ENCODE measurements at places on chromosomes 4 and X.

DNA sequence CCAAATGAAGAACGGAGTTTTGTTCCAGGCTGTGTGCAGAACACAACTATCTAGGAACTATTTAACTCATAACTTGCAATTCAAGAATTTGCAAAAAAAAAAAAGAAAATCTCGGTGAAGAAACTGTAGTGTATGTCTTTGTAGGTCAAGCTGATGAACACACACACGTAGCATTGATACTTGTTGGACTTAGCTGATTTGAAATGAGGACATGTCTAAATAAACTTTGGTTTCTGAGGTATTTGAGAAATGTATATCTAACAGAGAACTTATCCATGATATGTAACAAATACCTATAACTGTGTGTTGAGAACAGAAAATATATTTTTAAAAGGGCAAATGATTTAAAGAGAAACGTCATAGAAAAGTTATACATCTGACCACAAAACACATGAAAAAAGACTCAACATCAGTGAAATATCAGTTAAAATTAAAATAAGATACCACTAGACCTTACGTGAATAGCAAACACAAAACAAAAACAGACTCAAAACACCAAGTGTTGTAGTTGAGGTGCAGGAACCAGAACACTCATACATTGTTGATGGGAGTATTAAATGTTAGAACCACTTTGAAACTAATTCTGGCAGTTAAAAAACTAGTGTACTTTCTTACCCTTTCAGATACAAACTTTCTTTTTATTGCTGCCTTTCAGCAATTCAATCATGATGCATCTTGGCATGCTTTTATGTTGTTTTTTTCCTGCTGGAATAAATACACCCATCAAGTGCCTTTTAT lies 1535.8 kb upstream of the PCDH10 start:
- no peak for DNase-seq

- DNase-seq = no peak
Observed at GRCh38 chrX:113260474-113260873, 419.8 kb upstream of the AMOT start.

GRCh38 chr4:159297091-159297490 lies 194.2 kb downstream of the RAPGEF2 start:
- DNase-seq = no peak

DNA sequence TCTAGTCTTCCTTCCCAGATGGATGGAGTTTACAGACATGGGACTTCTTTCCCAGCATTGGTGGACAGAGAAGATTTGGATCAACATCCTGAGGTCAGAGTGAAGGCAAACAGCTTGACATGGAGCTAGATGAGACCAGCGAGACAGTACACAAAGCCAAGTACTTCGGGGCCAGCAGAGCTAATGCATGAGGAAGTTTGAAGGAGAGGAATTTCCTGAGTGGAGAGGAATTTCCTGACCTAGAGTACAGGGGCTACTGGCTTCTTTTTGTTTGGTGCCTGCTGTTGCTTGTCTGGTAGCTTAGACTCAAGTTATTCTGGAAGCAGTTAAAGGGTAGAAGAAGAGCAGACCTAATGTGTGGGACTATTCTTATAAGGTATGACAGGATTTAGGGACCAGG lies 69.1 kb upstream of the EOLA2 start:
- DNase-seq = no peak

DNA sequence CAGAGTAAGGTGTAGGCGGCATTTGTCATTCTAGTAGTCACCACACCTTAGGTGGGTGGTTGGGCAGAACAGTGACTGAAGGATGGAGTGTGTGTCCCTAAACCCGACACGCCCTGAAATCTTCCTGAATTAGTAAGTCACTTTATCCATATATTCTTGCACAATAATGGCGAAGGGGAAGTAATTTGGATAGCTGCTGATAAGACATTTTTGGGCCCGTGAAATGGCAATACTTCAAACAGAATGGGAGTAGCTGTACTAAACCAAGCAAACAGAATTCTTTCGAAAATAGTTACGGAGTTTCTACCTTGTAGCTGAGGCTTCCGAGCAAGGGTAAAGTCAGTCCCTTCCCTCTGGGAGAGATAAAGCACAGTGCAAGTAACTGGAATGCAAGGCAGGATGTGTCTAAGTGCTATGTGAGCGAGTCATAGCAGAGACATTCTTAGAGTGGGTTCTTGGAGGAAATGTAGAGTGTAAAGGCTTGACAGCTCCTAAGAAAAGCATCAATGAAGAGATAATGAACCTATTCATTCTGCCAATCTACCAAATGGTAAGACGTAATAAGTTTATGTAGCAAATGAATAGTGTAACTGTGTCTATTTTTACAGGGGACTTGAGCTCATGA lies 72.8 kb downstream of the CLCN5 start:
- no peak for DNase-seq

DNA sequence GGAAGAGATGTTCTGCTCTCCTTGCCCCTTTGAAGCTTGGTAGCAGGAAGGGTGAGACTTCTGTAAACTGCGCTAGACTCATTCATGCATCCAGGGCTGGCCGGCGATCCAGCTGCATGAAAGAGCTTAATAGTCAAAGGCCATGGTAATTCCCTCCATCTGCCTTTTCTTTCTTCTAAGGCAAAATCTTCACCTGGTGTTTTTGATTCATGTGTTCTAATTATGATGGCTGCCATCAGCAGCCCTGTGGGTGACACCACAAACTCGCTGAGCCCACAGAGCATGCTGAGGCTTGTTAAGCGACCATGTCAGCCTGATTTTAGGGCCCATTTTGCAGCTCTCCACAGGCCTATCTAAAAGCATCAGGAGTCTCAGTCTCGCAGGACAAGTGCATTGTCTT lies 450.1 kb upstream of the TENM3 start:
- DNase-seq = no peak

GRCh38 chr4:69360271-69360670 lies 80.0 kb downstream of the UGT2B28 start:
- no peak for DNase-seq

GRCh38 chr4:156242390-156242789 lies 288.7 kb upstream of the CTSO start:
- DNase-seq = no peak

GRCh38 chr4:82865592-82865991 lies 25.4 kb downstream of the SEC31A start:
- no peak for DNase-seq

- no peak for DNase-seq
Observed at GRCh38 chr4:168631241-168632162, 134.7 kb downstream of the PALLD start.

- DNase-seq = no peak
Observed at GRCh38 chr4:138832563-138832962, 183.0 kb upstream of the NOCT start.

- no peak for DNase-seq
Observed at GRCh38 chrX:65695849-65696449, 28.5 kb downstream of the MSN start.

- no peak for DNase-seq
Observed at GRCh38 chr4:26215725-26216124, 105.1 kb upstream of the RBPJ start.

DNA sequence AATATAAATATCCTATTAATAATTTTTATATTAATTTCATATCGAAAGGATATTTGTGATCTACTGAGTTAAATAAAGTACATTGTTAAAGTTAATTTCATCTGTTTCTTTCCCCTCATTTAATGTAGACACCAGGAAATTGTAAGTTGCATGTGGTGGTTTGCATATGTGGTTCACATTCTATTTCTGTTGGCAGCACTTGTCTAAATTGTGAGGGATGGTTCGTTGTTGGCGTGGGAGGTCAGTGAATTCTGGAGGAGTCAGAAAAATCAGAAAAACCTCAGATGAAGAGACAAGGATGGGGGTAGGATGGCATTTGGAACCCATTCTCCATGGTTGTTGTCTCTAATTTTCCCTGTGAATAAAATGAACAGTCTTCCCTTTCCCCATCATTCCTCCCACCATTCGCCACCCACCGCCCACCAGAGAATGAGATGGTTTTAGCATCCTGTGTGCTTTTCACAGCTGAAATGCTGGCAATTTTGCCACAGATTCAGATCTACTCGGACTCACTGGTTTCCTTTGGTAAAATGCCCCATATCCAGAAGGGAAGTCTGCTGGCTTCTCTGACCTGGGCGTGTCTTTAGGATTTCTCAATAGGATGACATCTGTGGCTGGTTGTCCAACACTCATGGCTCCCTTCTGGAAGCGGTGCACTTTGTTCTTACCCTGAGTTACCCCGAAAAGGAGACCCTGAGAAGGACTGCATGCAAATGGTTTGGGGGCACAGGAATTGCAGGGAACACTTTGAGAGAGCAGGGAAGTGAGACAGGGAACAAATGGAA lies 52.3 kb downstream of the LGI2 start:
- DNase-seq = no peak

DNA sequence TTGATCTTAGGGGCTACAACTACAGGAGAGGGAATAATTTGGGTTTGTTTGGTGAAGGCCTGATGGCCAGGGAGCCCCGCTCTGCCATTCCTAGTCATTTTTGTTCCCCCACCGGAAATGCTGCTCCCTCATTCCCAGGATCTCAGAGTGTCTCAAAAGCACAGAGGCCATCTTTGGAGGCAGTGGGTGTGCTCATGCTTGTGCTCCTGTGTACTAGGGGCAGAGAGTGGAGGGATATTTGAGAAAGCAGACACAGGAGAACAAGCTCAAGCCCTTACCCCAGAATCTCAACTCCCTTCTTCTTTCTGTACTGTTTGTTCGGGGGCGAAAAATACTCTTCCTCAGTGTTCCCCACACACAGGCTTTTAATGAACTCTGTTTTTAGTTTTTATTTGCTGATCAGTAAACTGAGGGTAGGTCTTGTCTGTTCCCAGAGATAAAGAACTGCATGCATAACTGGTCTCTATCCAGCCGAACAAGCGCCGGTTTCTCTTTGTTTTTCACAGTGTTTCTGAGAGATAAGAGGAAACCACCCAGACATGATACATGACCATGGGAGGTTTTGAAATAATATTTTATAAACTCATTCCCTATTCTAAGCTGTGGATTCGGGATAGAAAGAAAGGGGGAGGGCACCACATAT lies 32.9 kb upstream of the XK start:
- DNase-seq = no peak

GRCh38 chr4:78566834-78567499 lies 15.4 kb downstream of the ANXA3 start:
- DNase-seq = no peak

GRCh38 chr4:8702516-8703400 lies 110.2 kb downstream of the CPZ start:
- DNase-seq = no peak

DNA sequence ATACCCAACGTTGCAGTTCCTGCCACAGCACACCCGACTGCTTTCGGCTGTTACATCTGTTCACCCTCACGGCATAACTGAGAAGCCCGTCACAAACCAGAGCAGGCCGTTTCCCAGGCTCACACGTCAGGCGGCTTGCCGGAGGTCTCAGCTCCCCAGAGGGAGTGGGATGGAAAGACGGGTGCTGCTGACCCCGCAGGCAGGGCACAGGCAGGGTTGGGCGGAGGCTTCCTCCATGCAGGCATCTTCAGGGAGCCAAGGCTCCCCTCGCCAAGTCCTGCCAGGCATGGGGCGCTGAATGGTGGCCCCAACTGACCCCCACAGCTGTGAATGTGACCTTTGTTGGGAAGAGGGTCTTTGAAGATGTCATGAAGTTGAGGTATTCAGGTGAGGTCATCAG lies 57.5 kb downstream of the ACOX3 start:
- no peak for DNase-seq

- DNase-seq = no peak
Observed at GRCh38 chrX:154739952-154740465, 10.9 kb downstream of the GAB3 start.

Measured in naive thymus-derived CD8-positive, alpha-beta T cell (primary cell).